Right atrium auricular region (tissue), 2 donors: ENCODE measurements at places on chromosomes 5 and 9. TPM values are rescaled to one million over a fixed set of nuclear protein-coding genes. Genes with fewer than 3 reads are reported as not detected.

ZFP37 gene
- 2.2 TPM for total RNA-seq

BHMT gene
- total RNA-seq = not detected

GRCh38 chr5:125236007-125236406 is 489.6 kb upstream of the ZNF608 start:
- H3K4me3 ChIP-seq = no peak overlapping the region
- peaks cover 5% of the 10 kb centered on the region for H3K4me1 ChIP-seq
- no peak for DNase-seq
- no peaks in the 10 kb centered on the region for H3K36me3 ChIP-seq
- no peaks in the 10 kb centered on the region for H3K27me3 ChIP-seq

GRCh38 chr9:120477534-120478001 is 102.4 kb downstream of the CDK5RAP2 start:
- no peak overlapping the region for H3K27ac ChIP-seq
- no peaks in the 10 kb centered on the region for H3K4me1 ChIP-seq
- H3K27me3 ChIP-seq = no peaks in the 10 kb centered on the region
- peaks cover 7% of the 10 kb centered on the region for H3K36me3 ChIP-seq

- no peak overlapping the region for H3K27ac ChIP-seq
- no peaks in the 10 kb centered on the region for H3K36me3 ChIP-seq
- DNase-seq = no peak
- peaks cover 54% of the 10 kb centered on the region for H3K27me3 ChIP-seq
Measured at GRCh38 chr9:132585954-132586829, 3.8 kb downstream of the BARHL1 start.

GRCh38 chr5:148798786-148799185 is 27.6 kb upstream of the ADRB2 start:
- H3K36me3 ChIP-seq = no peaks in the 10 kb centered on the region
- DNase-seq = no peak

DNA sequence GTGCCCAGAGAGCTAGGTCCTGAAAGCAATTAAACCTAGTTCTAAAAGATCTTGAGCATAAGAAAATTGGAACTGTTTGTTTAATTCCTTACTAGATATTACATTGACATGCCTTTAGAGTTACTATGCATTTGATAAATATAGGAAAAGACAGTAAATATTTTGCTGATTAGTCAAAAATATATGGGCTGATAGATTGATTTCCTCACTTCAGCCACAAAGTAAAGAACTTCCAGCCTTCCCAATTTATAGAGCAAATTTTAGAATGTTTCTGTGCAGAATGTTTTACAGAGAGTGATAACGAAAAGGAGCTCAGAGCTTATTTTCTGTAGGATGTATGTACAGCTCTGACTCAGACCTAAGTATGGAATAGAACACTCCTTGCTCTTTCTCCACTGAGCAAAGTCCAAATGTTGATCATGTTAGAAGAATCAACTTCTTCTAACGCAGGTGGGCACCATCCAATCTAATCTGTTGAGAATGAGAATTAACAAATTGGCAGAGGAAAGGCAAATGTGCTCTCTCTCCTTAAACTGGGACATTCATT is 72.9 kb upstream of the PAM start:
- DNase-seq = no peak
- no peaks in the 10 kb centered on the region for H3K27me3 ChIP-seq
- H3K4me1 ChIP-seq = no peaks in the 10 kb centered on the region
- no peaks in the 10 kb centered on the region for H3K36me3 ChIP-seq
- no peak overlapping the region for H3K27ac ChIP-seq

GRCh38 chr5:30103452-30104202 is 1089.9 kb upstream of the CDH6 start:
- no peak overlapping the region for H3K4me3 ChIP-seq
- DNase-seq = no peak
- H3K4me1 ChIP-seq = no peaks in the 10 kb centered on the region
- no peak overlapping the region for H3K27ac ChIP-seq
- H3K36me3 ChIP-seq = no peaks in the 10 kb centered on the region
- no peaks in the 10 kb centered on the region for H3K27me3 ChIP-seq
